ENCODE measurements at places on chromosomes 16 and 17. TPM values are rescaled to one million over a fixed set of nuclear protein-coding genes. Genes with fewer than 3 reads are reported as not detected.

GRCh38 chr16:9545522-9546437 lies 454.3 kb downstream of the HAPSTR1 start:
- H3K36me3 ChIP-seq = no peaks in the 10 kb centered on the region
- H3K4me1 ChIP-seq = no peaks in the 10 kb centered on the region
- H3K27ac ChIP-seq = no peak overlapping the region
- DNase-seq = no peak

DNA sequence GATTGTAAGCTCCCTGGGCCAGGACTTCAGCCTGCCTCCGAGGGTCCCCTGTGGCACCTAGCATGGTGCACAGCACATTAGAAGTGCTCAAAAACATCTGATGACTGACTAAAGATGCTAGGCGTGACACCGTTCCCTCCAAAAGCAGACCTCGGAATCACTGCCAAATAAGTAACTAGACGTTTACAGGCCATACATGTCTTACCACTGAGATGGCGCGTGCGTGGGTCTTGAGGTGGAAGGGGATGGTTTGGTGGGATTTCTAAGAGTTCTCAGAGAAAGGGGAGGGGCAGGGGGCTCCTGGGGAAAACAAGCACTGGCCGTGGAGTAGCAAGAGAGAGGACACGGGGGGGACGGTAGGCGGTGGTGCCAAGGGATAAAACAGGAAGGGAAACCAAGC lies 12.4 kb downstream of the MPO start:
- no peaks in the 10 kb centered on the region for H3K27me3 ChIP-seq
- H3K27ac ChIP-seq = no peak overlapping the region
- H3K36me3 ChIP-seq = no peaks in the 10 kb centered on the region
- no peak for DNase-seq

GRCh38 chr16:27366687-27367460 lies 35.1 kb upstream of the IL21R start:
- peaks cover 7% of the 10 kb centered on the region for H3K4me1 ChIP-seq
- no peak overlapping the region for H3K27ac ChIP-seq
- no peak for DNase-seq
- H3K4me3 ChIP-seq = no peak overlapping the region
- H3K36me3 ChIP-seq = no peaks in the 10 kb centered on the region

GRCh38 chr17:20009052-20009301 lies 182 bp upstream of the SPECC1 start:
- H3K27ac ChIP-seq = no peak overlapping the region
- DNase-seq = peak; percentile 82
- H3K27me3 ChIP-seq = no peaks in the 10 kb centered on the region
- no peaks in the 10 kb centered on the region for H3K36me3 ChIP-seq

- H3K27ac ChIP-seq = no peak overlapping the region
- H3K4me3 ChIP-seq = no peak overlapping the region
- no peaks in the 10 kb centered on the region for H3K36me3 ChIP-seq
- no peaks in the 10 kb centered on the region for H3K27me3 ChIP-seq
- H3K4me1 ChIP-seq = no peaks in the 10 kb centered on the region
Measured at GRCh38 chr16:21084631-21085225, 65.9 kb downstream of the DNAH3 start.

DNA sequence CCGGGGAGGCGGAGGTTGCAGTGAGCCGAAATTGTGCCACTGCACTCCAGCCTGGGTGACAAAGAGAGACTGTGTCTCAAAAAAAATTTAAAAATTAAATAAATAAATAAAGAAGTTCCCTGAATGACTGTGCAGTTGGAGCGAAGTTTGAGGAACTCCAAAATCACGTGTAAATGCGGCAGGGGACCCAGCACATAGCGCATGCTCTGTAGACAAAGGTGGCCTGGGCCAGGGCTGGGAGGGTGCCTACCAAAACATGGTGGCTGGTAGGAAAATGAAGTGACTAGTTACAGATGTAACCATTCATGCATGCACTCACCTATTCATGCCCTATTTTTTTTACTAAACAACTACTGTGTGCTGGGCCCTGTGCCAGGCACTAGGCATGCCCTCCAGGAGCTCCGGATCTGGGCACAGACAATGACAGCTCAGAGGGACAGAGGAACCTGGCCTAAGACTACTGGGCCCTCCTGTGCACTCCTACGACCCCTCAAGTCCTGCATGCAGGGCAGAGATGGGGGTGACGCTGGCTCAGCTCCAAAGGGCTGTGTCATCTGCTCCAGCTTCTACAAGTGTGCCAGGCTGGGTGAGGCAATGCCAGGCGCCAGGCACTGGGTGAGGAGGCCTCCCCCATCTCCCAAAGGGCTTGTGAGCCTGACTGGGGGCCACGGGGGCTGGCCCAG lies 65.3 kb downstream of the RMI2 start:
- no peaks in the 10 kb centered on the region for H3K36me3 ChIP-seq
- H3K27me3 ChIP-seq = no peaks in the 10 kb centered on the region

DNA sequence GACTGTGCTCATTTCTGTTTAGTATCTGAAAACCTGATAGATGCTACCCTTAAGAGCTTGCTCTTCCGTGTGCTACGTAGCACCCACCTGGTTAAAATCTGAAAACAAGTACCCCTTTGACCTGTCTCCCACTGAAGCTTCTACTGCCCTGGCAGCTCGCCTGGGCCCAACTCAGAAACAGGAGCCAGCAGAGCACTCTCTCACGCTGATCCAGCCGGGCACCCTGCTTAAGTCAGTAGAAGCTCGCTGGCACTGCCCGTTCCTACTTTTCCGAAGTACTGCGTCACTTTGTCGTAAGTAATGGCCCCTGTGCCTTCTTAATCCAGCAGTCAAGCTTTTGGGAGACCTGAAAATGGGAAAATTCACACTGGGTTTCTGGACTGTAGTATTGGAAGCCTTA lies 18.9 kb downstream of the NTAN1 start:
- no peak overlapping the region for H3K27ac ChIP-seq
- peaks cover 34% of the 10 kb centered on the region for H3K36me3 ChIP-seq
- no peak overlapping the region for H3K4me3 ChIP-seq
- H3K4me1 ChIP-seq = no peaks in the 10 kb centered on the region

DNA sequence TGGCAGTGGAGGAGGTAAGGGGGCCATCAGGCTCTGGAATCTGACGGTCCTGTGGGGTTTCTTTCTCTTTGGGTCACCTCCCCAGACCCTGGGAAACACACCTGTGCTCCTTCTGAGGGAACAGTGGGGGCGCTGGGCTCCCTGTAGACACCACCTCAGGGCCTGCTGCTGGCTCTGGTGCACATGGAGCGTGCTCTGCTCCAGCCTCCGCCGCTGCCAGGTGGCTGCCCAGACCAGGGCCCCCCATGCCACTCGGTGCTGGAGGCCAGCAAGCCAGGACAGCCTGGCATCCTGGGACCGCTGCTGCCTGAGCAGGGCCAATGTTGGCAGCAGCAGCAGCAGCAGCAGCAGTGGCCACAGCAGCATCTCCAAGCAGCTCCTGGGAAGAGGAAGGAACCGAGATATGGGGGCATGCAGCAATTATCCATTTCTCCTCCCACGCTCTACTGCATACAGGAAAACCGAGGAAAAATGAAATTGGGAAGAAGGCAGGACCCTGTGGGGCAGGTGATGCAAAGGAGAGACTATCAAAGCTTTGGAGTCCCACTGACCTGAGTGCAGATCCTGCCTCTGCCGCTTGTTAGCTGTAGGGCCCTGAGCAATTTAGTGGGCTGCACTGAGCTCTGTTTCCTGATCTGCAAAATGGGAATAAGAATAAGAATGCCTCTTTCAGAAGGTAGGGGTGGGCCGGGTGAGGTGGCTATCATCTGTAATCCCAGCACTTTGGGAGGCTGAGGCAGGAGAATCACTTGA lies 902 bp downstream of the GHDC start:
- H3K36me3 ChIP-seq = no peaks in the 10 kb centered on the region
- H3K27ac ChIP-seq = 0 out of 2 replicates have a peak overlapping the region, but pooled peaks have one; percentile 16
- H3K4me1 ChIP-seq = peaks cover 15% of the 10 kb centered on the region
- peak overlapping the region; percentile 70 for H3K4me3 ChIP-seq

DNA sequence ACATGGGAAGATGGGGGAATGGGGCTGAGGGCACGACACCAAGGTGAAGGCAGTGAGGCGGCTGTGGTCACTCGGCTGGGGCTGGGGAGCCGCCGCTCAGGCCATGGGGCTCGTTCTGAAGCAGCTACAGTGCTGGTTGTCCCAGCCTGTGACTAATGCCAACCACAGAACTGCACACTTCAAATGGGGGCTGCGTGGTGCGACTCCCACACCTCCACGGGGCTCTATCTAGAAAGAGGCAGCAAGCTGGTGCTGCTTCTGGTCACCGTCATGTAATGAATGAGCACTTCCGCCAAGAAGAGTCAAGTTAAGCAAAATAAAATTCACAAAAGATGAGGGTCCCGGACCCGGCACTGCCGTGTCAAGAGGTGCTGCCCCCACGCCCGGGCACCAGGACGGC lies 20.0 kb downstream of the GALNS start:
- DNase-seq = no peak
- no peak overlapping the region for H3K27ac ChIP-seq
- H3K27me3 ChIP-seq = no peaks in the 10 kb centered on the region
- no peaks in the 10 kb centered on the region for H3K4me1 ChIP-seq
- no peaks in the 10 kb centered on the region for H3K36me3 ChIP-seq
- no peak overlapping the region for H3K4me3 ChIP-seq

GRCh38 chr17:12118617-12119016 lies 97.9 kb downstream of the MAP2K4 start:
- H3K4me1 ChIP-seq = 0 out of 2 replicates have a peak, but pooled peaks cover 2% of the 10 kb centered on the region
- no peak overlapping the region for H3K4me3 ChIP-seq
- no peak for DNase-seq
- H3K27ac ChIP-seq = no peak overlapping the region

GRCh38 chr16:71263582-71263981 lies 25.6 kb downstream of the CMTR2 start:
- no peak overlapping the region for H3K27ac ChIP-seq
- no peaks in the 10 kb centered on the region for H3K27me3 ChIP-seq
- H3K36me3 ChIP-seq = no peaks in the 10 kb centered on the region
- no peaks in the 10 kb centered on the region for H3K4me1 ChIP-seq
- DNase-seq = no peak

Gene CTRB1
- not detected for total RNA-seq

Gene AIPL1
- total RNA-seq = not detected

Gene KRTAP16-1
- total RNA-seq = not detected

Gene HGS
- 57.2 TPM for total RNA-seq

Gene SMPD3
- 5.0 TPM for total RNA-seq

Gene SLC13A2
- total RNA-seq = not detected
